ENCODE measurements at places on chromosomes 7 and 10. TPM values are rescaled to one million over a fixed set of nuclear protein-coding genes. Genes with fewer than 3 reads are reported as not detected.

TMEM254 gene
- polyA plus RNA-seq = 7.9 TPM

CALHM3 gene
- polyA plus RNA-seq = not detected

CYP3A4 gene
- polyA plus RNA-seq = 0.16 TPM

NEUROG3 gene
- polyA plus RNA-seq = not detected

KLF14 gene
- polyA plus RNA-seq = 0.09 TPM

WNT2 gene
- polyA plus RNA-seq = 0.57 TPM

TFPI2 gene
- polyA plus RNA-seq = 6.5 TPM

GRCh38 chr7:12389089-12389700 lies 14.5 kb downstream of the VWDE start:
- DNase-seq = no peak

- DNase-seq = peak; percentile 92
Observed at GRCh38 chr10:72274730-72275350, 1.1 kb downstream of the DDIT4 start.

GRCh38 chr7:84533182-84533581 lies 338.6 kb upstream of the SEMA3A start:
- no peak for DNase-seq

- DNase-seq = peak; percentile 29
Observed at GRCh38 chr10:92387289-92387940, 96.4 kb downstream of the MARCHF5 start.

DNA sequence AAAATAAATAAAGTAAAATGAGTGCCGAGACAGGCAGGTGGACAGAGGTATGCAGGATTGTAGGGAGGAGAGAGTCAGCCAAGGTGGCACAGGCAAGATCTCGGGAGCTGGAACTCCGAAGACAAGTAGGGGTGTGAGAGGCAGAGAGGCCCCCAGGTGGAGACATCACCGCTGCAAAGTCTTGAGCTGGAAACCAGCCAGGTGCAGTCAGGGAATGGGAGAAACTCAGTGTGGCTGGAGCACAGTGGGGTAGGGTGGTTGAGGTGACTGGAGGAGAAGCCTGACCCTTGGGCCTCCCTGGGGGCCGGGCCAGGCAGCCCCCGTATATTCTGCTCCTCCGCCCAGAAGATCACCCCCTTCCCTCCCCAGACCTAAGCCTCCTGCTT lies 4.2 kb downstream of the EPHB4 start:
- DNase-seq = no peak

- DNase-seq = no peak
Observed at GRCh38 chr7:117085769-117086463, 132.6 kb downstream of the ST7 start.

DNA sequence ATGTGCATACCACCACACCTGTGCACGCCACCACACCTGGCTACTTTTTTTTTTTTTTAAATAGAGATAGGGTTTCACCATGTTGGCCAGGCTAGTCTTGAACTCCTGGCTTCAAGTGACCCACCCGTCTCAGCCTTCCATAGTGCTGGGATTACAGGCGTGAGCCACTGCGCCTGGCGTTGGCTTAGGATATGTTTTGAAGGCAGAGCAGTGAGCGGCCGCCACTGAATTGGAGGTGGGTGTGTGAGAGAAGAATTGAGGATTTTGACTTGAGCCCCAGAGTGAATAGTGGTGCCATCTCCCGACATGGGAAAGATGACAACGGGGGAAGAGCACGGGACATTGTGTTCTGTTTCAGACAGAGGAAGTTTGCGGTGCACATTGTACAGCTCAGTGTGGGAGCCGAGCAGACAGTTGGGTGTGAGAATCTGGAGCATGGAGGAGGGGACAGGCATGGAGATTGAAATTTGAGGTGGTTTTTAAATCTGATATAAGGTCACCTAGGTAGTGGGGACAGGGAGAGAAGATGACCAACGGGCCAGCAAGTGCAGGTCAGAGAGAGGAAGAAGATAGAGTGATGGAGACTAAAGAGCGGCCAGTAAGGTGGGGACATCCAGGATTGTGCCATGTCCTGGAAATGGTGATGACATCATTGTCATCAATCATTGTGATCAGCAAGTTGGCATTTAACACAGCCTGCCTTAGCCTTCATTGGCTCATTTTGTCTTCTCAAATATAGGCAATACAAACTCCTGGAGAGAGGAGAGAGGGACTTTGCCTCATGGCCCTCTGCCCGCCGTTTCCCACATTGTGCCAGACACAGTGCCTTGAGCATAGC lies 35.8 kb downstream of the VWA2 start:
- no peak for DNase-seq

DNA sequence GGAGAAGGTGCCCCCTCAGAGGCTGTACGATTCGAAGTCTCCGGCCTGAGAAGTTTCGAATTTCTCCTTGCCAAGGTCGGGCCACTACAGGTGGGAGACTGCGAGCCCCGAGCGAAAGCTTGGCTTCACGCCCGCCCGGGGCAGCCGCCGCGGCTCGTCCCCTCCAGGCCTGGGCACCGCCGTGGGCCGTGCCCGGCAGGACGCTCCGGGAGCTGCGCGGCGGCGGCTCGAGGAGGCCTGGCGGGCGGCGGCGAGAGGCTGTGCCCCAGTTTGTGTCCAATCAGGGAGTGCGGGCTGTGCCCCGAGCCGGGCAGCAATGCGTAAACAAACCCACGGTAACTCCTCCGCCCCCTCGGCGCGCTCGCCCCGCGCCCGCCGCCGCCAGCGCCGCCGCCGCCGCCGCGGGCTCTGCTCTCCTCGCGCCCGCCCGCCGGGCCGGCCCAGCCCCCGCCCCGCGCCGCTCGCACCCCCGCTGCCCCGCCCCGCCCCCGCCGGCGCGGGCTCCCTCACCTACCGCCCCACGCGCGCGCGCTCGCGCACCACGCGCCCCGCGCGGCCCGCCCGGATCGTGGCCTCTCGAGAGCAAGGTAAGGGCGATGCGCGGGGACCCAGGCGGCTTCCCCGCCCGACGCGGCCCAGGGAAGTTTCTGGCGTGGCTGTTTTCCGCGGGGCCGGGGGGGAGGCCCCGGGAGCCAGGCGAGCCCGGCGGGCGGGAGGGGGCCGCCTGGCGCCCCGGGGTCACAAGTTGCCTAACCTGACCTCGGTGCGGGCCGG lies 57.8 kb upstream of the PCGF5 start:
- DNase-seq = peak; percentile 90

DNA sequence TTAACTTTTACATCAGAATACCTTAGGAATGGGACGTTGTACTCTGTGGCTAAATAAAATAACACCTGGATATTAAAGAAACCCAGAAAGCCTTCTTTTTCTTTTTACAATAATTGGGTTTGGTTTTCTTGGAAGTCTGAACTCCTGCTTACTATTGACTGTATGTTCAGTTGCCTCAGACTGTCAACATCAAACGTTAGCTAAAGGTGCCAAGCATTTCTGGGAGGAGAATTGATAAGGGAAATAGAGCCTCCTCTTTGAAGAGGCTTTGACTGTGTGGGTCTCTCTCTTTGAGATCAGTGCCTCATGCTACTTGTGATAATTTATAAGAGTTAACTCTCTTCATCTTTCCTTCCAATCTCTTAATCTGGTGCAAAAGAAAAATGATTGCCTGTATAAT lies 224.7 kb upstream of the BMPER start:
- DNase-seq = no peak

DNA sequence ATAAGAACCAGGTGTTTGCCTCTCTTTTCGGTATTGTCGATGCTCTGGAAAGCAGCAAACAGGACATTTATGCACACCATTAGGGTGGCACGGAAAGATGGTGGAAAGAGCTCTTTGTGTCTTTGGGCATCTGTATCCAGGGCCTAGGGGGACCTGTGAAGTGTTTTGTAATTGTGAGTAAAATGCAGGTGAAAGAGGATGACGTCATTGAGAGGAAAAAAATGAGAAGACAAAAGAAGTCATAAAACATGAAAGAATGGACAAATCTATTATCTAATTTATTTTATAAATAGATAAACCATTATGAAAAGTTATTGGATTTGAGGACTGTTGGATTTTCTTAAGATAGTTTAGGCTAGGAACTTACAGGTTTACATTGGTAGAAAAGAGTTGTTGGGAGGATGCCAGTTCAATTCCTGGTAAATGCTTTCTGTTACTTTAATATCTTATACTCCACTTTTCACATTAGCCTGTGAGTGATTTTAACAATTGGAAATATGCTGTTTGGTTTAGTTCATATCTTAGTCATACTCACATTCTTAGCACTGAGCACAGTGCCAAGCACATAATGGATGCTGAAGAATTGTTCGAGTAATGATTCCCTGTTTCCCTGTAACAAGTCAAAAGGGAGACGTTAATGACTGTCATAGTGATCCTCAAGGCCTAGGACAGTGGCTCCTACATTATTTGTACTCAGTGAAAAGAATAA lies 62.6 kb downstream of the EXOC4 start:
- DNase-seq = no peak

Data from right cardiac atrium (tissue), 5 donors.